ENCODE measurements at places on chromosomes 6 and 20.

DNA sequence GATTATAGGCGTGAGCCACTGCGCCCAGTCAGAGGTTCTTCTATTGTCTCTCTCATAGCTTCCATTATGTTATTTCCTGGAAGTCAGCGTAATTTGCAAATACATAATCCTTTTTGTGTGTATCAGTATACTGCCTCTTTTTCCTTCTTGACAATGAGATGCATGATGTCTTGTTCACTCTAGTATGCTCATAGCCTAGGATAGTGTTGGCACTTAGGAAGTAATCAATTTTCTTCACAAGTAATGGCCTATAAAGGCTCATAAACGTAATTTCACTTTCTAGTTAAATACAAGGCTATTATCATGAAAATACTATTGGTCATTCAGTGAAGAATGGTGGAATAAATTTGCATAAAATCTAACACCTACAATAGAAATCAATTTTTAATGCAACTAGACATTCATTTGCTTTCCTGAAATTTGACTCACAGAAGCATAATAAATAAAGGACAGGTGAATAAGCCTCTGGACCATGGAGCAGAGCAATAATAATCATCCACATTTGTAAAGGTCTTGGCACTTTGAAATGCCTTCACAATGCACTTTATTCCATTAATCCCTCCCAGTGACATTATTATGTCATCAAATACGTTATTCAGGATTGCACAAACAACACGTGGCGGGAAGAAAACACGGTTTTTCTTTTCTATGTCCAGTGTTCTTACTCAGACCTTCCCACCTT is 366.9 kb upstream of the BTBD3 start:
- DNase-seq, result no peak

DNA sequence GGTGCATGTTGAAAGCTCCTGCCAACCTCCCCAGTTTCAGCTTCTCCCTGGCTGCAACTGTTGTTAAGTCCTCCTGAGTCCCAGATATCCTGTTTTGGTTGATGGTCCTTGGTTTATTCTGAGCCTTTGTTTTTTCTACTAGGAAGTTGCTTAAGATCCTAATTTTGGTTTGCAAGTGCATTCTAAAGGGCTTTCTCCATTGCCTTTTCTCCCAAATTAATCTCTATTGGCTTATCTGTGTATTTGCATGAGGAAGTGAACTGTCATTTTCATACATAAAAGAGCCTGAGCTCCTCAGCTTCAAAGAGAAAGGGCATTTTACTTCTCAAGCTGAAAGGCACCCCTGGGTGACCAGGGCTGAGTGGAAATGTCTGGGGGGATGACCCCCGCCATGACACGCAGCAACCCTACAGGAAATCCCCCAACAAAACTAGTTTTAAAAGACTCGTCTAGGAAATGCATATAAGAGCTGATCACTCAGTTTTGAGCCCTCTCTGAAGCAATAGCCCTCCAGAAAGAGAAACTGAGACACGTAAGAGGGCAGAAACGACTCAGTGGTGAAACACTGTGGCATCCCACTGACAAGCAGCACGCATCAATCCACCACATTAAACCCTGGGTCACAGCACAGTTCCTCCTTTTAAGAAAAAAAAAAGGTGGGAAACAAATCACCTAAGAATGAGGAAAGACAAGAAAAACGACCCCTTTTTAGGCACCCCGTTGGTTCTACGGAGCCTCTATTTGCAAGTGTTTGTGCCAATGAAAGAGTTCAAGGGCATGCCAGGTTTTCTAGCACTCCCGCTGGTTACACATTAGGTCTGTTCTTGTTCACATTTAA is 140.9 kb downstream of the THBS2 start:
- no peak for DNase-seq

DNA sequence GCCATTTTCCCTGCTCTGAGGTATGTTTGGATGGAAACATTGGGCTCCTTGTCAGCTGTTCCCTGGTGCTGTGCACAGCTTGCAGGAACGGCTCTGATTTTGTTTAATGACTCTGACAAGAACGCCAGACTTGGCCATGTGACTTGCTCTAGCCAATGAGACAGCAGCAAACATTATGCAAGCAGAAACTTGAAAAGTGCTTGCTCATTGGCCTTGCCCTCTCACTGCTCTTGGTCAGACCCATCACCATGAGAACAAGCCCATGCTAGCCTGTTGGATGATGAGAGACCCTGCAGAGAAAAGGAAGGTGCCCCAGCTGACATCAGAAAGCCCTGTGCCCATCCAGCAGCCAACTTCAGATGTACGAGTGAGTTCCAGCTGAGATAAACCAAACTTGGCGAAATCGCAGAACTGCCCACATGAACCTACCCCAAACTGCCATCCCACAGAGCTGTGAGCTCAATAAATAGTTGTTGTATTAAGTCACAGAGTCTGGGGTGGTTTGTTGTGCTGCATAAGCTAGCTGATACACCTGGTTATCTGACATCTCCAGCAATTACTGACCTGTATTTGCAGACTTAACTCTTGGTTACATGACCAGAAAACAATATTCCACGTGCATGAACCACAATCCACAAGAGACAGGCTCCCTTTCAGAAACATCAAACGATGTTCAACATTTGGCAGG is 96.9 kb downstream of the JPH2 start:
- no peak for DNase-seq

DNA sequence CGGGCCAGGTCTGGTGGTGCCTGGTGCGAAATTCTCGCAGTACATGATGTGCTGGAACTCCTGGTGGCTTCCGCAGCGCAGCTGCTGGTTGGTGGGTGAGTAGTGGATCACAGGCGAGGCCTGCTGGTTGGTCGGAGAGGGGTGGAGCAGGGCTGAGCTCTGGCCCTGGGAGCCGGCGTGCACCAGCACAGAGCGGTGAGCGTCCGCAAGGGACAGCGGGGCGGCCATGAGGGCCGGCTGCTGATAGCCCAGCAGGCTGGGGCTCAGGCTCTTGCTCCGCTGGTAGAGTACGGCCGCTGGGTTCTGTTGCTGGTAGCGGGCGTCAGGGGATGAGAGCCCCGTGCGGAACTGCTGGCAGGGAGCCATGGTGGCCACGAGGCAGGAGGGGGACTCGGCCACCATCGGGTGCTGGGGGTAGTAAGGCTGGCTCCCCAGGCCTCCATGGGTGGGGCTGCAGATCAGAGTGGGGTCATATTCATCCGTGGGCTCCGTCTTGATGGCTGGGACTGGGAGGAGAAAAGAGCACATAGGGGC is 110.2 kb downstream of the NFATC2 start:
- no peak for DNase-seq

GRCh38 chr6:113953346-113953745 is 17.6 kb downstream of the HDAC2 start:
- DNase-seq, result no peak

DNA sequence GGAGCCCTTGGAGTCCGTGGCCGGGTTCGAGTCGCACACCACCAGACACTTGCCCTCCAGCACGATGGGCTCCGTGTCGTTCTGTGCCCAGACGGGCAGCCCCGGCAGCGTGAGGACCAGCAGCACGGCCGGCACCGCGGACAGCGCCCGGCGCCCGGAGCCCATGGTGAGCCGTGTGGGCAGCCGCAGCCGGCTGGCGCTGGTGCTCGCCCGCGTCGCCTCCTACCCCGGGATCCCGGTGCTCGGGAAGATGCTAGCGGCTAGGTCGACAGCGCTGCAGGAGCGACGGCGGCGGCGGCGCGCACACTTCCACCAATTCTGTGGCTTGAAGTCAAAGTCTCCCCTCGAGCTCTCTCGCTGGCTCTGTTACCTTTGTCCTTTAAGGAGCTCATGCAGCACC is 1.3 kb downstream of the CBLN4 start:
- DNase-seq, result no peak

GRCh38 chr20:2332711-2333110 is 36.9 kb downstream of the TGM3 start:
- no peak for DNase-seq

DNA sequence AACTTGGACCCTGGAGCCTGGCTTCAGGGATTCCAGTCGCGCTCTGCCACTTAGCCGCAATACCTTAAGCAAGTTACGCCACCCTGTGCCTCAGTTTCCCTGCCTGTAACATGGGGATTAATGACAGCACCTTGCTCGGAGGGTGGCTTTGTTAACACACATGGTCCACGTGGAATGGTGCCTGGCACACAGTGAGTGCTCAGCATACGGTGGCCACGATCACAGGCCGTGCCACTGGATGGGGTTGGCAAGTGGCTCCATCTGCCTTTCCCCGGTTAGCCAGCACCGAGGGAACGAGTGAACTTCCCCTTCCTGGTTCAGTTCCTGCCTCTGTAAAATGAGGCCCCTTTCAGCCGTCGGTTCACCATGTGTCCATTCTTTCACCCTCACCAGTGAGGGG is 17.2 kb downstream of the C6orf132 start:
- DNase-seq, result no peak

- DNase-seq, result no peak
Observed at GRCh38 chr6:20696676-20697075, 162.4 kb downstream of the CDKAL1 start.

DNA sequence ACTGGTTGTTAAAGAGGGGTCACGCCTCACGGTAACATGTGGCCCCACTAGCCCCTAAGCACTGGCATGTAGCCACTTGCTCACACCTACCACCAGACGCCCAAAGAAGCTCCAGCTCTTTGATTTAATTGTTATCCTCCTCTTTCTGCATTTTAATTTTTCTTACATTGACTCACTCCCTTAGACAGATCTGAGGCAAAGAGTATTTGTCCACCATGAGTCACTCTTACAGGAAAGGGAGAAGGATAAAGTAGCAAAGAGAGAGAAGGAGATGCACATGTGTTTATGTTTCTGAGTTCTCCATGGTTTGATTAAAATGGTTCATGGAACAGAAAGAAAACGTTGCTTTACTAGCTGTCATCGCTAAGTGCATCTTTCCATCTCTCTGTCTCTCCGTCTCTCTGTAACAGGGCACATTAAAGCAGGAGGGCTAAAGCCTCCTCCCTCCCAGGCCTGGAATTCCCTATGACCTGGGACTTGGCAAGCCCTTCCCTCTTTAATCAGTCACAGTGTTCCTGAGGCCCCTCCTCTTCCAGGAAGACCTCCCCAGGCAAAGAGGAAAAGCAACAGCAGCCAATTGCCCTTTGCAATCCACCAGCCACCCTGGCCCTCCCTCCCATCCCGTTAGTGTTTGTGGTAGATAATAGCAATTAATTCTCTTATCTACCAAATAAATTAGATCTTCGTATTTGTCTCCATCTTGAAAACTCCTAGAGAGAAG is 112.8 kb upstream of the TSHZ2 start:
- no peak for DNase-seq

DNA sequence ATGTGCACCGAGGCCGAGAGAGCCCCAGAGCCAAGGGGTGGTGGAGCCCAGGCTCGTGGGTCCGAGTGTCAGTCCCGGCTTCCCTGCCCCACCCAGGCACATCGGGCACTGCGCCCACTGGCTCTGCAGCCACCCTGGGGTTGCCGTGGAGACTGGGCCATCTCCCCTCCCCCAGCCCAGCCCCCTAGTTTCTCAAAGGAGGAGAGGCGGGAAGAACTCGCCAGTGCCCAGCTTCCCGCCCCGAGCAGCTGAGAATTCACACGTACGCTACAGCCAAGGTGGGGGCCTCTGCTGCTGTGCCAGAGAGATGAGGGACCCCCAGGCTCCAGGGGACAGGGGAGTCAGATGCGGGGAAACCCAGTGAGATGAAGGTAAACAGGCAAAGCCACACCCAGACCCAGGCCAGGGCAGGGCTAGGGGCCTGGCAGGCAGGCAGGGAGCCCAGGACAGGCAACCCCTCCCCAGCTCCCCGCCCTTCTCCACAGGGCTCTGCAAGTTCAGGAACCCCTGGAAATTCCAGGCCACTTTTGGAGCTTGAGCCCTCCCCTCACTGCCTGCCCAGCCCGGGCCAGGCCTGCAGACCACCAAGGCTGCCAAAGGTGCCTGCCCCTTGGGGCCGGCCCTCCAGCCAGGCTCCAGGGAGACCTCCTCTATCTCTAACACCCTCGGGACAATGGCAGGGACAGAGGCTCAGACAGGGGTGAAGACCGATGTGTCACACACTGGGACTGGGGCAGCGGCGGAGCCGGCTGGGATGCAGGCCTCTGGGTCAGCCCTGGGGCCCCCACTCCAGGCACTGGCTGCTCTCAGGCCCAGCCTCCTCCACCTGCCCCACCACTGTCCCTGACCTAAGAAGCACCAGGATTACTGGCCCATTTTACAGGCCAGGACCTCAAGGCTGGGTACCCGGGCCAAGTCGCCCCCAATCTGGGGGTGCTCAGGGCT is 6.0 kb downstream of the LAMA5 start:
- DNase-seq, result no peak

Measured in effector memory CD8-positive, alpha-beta T cell (primary cell).